ENCODE measurements at places on chromosomes 13 and 19.

DNA sequence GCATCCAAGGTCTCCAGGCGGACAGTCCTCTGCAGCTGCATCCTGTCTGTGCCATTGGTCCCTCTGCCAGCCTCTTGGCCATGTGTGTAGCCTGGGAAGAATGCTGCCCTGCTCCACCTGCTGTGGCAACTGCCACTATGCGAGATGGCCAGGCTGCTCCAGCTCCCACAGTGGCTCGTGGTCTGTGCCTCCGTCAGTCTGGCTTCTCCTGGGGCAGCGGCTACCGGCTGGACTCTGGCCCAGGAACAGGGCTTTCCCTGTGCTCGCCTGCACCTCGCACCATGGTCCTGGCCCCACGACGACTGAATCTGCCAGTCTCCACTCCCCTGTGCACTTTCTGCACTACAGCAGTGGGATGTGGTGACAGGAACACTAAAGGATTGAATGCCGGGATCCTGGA lies 26.7 kb upstream of the FFAR2 start:
- no peak for DNase-seq

- DNase-seq = no peak
Observed at GRCh38 chr13:40656358-40656757, 10.1 kb downstream of the FOXO1 start.

- no peak for DNase-seq
Observed at GRCh38 chr13:100561158-100561499, 27.5 kb downstream of the GGACT start.

DNA sequence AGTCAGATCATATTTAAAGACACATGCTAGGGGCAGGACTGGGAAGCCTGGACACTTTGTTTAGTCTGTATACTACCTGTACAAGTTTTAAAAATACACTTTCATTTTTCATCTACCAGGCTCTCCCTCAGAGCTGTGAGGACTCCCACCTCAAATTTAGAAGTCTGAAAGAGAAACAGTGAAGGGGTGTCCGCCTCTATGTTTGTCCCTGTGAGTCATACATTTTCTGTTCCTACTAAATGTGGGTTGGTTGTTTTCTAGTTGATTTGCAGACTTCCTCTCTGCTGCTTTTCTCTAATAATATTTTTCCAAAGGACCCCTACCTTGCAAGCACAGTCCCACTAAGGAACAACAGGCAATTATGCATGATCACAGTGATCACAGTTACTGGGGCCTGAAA lies 110.5 kb downstream of the ENOX1 start:
- DNase-seq = no peak

GRCh38 chr19:8206147-8207087 lies 2.8 kb upstream of the CERS4 start:
- no peak for DNase-seq

DNA sequence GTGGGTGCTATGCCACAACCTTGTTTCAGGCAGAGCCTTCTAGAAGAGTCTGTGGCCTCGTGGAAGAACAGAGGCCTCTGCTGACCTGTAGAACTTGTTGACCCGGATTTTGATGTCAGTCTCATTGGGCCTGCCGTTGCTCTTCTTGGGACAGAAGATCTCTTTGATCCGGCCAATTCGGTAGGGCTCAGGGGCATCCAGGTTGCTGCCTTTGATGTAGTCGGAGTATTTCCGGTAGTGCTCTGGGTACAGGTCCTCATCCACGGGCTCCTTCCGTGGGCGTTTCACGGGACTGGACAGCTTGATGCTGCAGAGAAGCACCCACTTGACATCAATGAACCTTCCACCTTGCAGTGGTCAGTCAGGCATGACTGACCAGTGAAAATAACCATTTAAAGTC lies 24.0 kb upstream of the EIF3G start:
- no peak for DNase-seq

GRCh38 chr19:40143612-40144011 lies 47.6 kb upstream of the MAP3K10 start:
- no peak for DNase-seq

- no peak for DNase-seq
Observed at GRCh38 chr19:29795461-29796172, 16.2 kb upstream of the CCNE1 start.

GRCh38 chr13:59424661-59425060 lies 739.1 kb downstream of the DIAPH3 start:
- DNase-seq = no peak

DNA sequence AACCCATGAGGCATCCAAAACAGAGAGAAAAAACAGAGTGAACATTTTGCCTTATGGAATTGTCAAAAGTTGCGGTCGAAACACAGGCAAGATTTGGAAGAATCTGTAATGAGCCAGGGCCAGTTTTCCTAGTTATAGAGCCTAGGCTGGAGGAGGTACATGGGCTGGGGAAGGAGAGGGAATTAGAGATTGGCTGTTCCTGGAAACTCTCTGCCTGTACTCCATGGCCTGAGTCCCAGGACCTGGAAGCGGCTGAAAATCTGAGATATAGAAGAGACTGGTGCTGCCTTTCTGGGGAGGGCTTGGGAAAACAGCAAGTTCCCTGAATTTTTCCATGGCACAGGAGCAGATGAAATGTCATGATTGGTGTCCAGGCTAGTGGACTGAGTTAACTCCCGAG lies 122.8 kb upstream of the KLF12 start:
- DNase-seq = no peak

- DNase-seq = no peak
Observed at GRCh38 chr19:47445937-47446402, 25.7 kb downstream of the SLC8A2 start.

GRCh38 chr13:60220072-60220471 lies 56.3 kb upstream of the DIAPH3 start:
- no peak for DNase-seq

- no peak for DNase-seq
Observed at GRCh38 chr13:21402586-21403307, 56.4 kb downstream of the ZDHHC20 start.

DNA sequence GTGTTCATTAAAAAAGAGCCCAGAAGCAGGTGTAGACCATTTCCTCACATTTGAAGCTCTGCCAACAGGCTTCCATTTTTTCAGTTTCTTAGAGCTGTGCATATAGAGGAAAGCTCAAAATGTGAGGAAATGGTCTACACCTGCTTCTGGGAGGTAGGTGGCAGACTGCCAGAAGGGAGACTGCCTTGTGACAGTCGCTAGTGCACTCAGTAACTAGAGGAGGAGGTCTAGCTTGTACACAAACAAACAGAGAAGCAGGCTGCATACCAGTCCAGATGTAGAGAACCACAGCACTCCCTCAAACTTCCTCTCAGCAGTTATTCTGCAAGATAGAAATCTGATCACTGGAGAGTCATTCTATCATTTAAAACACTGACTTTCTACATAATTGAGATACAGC lies 800.2 kb downstream of the EFNB2 start:
- no peak for DNase-seq

- no peak for DNase-seq
Observed at GRCh38 chr13:110403315-110403714, 96.2 kb downstream of the COL4A2 start.

- DNase-seq = no peak
Observed at GRCh38 chr13:80083081-80083852, 257.7 kb downstream of the SPRY2 start.

DNA sequence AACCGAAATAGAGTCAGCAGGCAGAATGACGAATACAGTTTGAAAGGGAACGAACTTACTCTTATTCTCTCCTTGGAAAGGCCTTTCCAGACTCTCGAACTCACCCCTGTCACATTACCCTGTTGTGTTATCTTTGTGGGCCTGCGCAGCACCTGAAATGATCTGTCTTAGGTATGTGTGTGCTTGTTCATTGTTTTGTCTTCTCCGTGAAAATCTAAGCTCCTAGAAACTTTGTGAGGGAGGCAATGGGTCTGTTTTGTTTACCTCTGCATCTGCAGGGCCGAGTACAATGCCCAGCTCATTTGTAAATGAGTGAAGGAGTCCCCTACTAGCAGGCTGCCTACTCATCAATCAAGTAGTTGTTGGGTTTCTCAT lies 19.6 kb downstream of the HMGB1 start:
- no peak for DNase-seq

DNA sequence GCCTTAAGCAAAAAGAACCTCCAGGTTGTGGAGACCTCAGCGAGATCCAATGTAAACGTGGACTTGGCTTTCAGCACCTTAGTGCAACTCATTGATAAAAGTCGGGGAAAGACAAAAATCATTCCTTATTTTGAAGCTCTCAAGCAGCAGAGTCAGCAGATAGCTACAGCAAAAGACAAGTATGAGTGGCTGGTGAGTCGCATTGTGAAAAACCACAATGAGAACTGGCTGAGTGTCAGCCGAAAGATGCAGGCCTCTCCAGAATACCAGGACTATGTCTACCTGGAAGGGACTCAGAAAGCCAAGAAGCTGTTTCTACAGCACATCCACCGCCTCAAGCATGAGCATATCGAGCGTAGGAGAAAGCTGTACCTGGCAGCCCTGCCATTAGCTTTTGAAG lies 58.5 kb downstream of the ARHGAP35 start:
- DNase-seq = no peak

DNA sequence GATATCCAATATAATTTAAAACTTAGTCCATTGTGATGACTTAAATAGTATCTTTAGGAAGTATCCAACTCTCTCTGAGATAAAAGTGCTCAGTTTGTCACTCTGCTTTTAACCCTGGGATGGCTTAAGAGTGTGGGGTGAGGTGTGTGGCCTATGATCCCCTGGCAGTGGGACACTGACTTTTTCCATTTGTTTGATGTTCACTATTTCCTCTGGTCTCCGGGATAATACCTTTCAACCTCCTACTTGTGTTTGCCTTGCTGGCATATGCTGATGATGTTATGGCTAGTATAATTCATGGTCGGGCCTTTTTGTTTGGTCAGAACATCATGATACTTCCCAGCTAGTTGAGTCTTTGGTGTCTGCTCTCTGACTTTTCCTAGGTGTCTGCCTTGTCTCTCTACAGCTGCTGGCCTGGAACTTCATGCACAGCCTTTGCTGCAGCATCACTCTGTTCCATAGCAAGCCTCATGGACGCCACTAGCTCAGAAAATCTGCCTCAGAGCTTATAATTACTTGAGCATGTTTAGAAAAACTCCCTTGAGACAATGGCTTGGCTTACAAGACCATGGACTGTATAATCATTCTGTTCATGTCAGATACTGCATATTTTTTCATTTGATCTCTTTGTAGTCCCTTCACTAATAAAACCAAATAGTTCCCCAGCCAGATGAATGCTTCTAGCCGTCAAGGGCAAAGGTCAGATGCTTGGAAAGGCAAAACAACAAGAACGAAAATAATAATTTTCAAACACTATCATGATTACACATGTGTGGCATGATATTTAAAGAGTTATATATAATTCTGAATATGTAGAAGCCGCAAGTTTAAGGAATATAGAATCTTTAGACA lies 75.2 kb downstream of the WDFY2 start:
- no peak for DNase-seq

- DNase-seq = no peak
Observed at GRCh38 chr13:49645451-49645850, 17.1 kb downstream of the ARL11 start.

GRCh38 chr19:8682931-8683330 lies 15.7 kb downstream of the ACTL9 start:
- no peak for DNase-seq

DNA sequence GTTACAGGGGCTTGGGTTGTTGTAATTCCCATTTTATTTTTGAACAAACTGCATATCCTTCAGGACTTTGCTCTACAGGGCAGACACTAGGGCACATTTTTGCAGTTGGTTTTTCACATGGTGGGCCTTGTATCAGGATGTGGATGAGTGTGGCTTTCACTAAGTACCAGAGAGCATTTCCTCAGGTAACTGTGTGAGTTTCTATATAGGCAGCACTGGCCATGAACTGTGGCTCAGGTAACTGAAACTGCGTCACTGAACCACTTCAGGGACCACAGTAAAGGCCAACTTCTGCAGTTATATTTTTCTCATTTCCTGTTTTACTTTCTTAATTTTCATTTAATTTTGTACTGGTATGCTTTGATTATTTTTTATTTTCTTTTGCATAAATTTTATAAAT lies 166.5 kb downstream of the ZNF486 start:
- no peak for DNase-seq

DNA sequence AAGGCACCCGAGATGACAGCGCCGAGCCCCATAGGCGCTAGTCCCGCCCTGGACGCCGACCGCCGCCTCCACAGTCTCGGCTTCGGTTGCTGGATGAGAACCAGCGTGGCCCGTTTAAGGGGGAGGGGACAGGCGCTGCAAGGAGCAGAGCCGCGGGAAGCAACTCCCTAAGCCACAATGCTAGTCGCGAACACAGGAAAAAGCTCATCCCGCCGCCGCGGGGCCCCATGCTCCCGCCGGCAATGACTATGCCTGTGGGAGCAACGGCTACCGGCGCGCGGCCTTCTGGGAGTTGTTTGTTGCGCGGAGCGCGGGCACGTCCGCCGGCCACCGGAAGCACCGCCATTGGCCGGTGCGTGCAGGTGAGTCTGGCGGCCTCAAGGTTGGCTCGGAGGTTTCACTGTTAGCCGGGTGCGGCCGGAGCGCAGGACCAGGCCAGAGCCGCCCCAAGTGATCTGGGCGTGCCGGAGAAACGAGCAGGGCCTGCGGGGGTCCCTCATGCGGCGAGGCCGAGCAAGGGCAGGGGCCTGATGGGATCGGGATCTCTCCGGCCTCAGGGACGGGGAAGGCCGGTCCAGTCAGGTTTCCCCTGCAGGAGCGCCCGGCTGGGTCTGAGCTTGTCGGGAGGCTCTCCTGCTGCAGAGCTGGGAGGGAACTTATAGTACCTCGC lies at the start of gene ZNF544:
ZNF544 (plus strand) TSS at position 330 of the 670 bp plus-strand sequence. CDS start 15,110 bp downstream, outside the sequence.
- no peak for DNase-seq

- DNase-seq = no peak
Observed at GRCh38 chr19:17778968-17779929, 15.7 kb upstream of the B3GNT3 start.

DNA sequence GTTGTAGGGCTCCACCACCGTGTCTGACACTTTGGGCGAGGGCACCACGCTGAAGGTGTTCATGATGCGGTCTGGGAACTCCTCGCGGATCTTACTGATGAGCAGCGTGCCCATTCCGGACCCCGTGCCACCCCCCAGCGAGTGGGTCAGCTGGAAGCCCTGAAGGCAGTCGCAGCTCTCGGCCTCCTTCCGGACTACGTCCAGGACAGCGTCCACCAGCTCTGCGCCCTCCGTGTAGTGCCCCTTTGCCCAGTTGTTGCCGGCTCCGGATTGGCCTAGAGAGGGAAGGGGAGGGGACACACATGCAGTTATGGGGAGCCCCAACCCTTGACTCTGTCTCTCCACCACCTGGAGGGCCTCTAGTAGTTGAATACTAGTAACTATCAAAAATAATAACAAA lies 6.2 kb downstream of the TUBB4A start:
- DNase-seq = no peak

GRCh38 chr13:112803422-112803821 lies 113.6 kb downstream of the ATP11A start:
- DNase-seq = no peak

DNA sequence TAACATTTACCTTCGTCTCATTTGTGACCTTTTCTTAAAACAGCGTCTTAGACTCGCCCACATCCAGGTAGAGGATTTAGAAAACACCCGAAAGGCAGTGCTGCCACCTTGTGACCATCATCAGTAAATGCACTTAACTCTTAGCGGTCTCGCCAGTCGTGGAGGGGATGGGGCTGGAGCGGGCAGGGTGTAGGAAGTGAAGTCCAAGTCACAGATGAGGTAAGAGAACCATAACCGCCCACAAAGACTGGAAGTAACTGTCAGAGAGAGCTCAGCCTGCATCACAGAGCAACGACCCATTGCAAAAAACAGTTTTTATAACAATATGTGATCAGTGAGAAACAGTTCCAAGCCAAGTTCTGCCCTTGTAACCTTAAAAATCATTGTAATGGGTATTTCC lies 10.7 kb upstream of the CEACAM3 start:
- DNase-seq = no peak

GRCh38 chr13:112616586-112617362 lies 28.8 kb upstream of the TUBGCP3 start:
- DNase-seq = no peak

Data from suprapubic skin (tissue), 4 donors.